ENCODE measurements at places on chromosomes 13 and 19.

DNA sequence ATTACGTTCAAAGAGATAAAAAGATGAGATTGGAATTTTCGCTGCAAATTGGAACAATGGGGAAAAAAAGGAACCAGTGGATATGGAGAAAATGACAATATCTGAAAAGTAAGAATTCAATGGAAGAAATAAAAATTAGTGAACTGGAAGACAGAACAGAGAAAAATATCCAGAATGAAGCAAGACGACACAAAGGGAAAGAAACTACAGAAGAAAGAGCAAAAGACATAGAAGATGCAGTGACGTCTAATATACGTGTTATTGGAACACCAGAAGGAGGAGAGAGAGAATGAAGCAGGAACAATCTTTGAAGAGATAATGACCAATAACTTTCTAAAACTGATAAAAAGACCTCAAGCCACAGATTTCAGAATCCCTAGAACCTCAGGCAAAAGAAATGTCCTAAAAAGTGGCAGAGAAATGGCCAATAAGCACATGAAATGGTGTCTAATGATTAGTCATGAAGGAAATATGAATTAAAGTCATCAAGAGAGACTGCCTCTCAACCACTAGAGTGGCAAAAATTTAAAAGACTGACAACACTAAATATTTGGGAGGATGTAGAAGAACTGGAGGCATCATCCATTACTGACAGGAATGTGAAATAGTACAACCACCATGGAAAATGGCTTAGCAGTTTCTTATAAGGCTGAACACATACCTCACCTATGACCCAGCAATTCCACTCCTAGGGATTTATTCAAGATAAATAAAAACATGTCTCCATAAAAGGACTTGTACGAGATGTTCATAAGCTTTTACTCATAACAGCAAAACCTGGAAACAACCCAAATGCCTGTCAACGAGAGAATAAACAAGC, 56.5 kb downstream of the GADD45B start:
- DNase-seq: no peak

DNA sequence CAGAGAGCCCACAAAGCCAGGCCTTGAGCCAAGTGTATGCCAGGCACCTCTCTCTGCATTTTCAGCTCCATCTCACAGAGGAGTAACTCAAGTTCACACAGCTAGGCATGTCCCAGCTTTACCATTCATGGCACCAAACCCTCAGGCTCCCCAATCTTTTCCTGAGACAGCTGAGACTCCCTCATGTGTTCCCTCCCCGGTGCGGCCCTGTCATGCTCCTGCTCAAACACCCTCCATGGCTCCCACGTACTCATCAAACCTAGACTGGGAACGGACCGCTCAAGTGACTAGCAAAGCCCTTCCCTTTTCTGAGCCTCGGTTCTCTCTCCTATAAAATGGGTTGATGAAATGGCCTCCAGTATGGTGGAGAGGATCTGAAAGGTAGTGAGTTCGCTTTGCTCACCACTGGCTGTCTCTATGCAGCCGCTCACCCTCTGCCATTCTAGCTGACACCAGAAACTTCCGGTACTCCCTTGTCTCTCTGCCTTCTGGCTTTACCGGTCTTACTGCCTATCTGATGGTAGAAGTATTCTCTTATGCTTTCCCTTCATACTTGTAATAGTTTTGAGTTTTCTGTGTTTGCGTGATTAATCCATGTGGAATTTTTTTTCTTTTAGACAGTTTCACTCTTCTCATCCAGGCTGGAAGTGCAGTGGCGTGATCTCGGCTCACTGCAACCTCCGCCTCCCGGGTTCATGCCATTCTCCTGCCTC, 7.8 kb upstream of the SLC44A2 start:
- no peak for DNase-seq

- no peak for DNase-seq
These were observed 56.2 kb downstream of the ABCC4 start for GRCh38 chr13:95245071-95245470.

DNA sequence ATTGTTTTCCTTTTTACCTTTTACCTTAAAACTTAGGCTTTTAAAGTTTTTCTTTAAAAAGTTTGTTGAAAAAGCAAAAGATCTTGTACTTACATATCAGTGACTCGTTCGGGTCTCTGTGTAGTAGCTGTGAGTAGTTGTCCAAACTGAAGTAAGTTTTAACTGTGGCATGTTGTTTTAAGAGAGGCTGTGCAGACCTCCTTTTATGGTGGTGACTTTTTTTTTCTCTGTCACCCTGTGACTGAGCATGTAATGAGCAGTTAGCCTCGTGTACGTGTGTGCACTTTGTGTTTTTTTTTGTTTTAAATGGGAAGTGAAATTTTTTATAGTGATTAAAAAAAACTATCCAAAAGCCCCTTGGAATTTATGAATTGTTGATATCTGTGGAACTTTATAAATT, at the start of gene GPR183:
Gene GPR183, minus strand, starts transcription at position 153 of the 400 bp plus-strand sequence. CDS start 11,254 bp downstream, outside the sequence.
- no peak for DNase-seq

- DNase-seq: no peak
These were observed 14.6 kb downstream of the LNX2 start for GRCh38 chr13:27605610-27606200.

DNA sequence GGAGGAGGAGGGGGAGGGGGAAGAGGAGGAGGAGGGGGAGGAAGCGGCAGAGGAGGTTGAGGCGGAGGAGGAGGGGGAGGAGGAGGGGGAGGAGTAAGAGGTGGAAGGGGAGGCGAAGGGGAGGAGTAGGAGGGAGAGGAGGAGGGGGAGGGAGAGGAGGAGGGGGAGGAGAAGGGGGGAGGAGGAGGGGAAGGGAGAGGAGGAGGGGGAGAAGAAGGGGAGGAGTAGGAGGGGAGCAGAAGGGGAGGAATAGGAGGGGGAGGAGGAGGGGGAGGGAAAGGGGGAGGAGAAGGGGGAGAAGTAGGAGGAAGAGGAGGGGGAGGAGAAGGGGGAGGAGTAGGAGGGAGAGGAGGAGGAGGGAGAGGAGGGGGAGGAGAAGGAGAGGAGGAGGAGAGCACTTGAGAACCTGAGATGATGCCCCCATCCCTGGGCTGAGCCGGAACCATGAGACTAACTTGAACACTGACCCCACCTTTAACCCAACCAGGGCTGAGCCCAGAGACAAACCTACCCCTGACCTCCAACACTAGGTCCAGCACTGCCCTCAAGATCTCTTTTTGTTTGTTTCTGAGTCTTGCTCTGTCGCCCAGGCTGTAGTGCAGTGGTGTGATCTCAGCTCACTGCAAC, 12.6 kb downstream of the ABCA7 start:
- no peak for DNase-seq

- DNase-seq: no peak
These were observed 22.1 kb downstream of the STARD13 start for GRCh38 chr13:33263484-33263883.

GRCh38 chr19:1399745-1400144, 1.6 kb downstream of the GAMT start:
- DNase-seq: no peak

DNA sequence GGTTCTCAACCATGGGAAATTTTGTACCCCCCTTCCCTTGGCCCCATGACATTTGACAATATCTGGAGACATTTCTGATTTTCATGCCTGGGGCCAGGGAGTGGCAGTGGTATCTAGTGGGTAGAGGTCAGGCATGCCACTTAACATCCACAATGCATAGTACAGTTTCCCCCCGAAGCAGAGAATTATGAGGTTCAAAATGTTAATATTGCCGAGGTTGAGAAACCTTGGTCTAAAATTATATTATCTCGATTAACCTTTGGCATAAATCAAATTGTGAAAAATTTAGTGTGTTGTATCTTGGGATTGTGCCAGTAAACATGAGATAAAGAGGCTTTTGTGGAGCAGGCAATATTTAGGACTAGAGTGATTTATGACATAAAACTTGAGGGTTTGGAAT, 147.9 kb downstream of the LMO7 start:
- no peak for DNase-seq

GRCh38 chr19:1411255-1412191, 4.1 kb downstream of the DAZAP1 start:
- no peak for DNase-seq

- no peak for DNase-seq
These were observed 378.5 kb downstream of the LMO7 start for GRCh38 chr13:76014406-76015318.

DNA sequence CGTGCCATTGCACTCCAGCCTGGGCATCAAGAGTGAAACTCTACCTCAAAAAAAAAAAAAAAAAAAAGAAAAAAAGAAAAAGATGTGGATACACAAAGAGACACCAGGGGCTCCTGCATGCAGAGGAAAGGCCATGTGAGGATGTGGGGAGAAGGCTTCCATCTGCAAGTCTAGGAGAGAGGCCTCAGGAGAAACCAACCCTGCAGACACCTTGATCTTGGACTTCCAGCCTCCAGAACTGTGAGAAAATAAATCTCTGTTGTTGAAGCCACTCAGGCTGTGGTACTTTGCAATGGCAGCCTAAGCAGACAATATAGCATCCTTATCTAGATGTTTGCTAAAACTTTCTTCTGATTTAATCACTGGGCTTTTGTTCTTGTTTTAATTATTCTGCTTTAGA, 50.3 kb downstream of the POLR1D start:
- DNase-seq: no peak

- DNase-seq: no peak
These were observed 54.0 kb downstream of the FLT1 start for GRCh38 chr13:28440774-28441504.

DNA sequence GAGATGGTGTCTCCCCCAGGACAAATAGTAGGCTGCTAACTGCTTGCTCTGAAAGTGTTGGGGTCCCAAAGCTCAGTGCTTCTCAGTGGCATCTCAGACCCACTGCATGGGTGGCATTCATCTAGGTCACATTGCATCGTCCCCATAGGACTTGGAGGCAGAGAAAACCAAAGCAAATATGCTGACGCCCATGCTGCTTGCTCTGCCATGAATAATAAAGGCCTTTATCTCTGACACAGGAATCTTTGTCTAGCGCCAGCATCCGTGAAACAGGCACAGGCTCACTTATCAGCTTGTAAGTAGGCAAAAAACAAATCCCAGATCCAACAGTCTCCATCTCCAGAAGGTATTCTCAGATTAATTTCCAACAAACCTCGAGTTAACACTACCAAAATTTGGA, 18.9 kb upstream of the IPO5 start:
- no peak for DNase-seq

DNA sequence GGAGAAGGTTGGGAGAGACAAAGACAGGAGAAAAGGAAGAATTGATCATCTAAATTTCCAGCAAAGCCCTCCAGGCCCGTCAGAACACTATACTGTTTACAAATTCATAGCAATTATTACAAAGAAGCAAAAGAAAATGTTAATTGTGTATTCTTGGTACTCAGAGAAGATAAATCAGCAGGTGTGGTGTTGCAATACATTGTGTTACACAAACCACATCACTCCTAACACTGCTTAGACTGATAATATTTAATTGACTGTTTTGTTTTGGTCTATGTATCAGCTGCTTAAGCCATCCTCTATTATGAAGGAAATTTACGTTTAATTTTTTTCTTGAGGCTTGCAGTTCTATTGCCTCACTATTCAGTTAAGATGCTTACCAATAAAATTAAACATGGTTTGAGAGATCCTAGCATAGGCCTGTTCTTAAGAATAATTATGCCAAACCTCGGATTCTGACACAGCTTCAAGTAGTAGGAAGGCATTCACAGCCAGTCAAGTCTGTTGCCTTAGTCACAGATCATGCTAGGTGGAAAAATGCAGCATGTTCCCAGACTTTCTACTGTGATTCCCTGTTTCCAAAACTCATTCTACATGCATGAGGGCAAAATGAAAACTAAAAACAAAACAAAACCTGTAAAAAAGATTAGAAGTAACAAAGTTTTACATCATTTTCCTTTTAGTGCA, 129.2 kb downstream of the TBC1D4 start:
- no peak for DNase-seq

- DNase-seq: peak; percentile 17
These were observed 2.8 kb upstream of the LENG1 start for GRCh38 chr19:54162241-54162805.

DNA sequence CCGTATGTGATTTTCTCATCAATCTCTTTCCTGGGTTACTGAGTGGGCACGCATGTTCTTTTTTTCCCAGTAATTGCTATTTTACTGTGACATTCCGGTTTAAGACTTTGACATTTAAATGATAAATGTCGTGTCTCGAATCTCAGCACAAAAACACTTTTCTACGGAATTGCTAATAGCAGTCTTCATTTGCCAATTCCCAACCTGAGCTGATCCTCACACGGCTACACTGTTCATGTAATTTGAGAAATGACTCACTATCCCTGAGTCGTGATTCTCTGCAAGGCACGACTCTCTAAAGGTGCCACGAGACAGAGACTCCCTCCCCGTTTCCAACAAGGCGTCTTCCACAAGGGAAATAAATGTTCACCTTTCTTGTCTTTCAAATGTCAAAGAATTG, 88.7 kb upstream of the USP29 start:
- no peak for DNase-seq

DNA sequence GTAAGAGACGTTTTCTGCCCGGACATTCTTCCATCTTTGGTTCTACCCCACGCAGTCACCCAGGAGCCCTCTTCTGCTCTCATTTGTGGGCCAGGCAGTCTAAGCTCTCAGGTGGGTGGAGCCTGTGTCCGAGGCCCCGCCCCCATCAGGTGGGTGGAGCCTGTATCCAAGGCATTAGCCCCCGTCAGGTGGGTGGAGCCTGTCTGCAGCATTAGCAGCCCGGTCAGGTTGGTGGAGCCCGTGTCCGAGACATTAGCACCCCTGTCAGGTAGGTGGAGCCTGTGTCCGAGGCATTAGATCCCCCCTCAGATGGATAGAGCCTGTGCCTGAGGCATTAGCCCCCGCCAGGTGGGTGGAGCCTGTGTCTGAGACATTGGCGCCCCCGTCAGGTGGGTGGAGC, 45.5 kb upstream of the C13orf46 start:
- DNase-seq: no peak

DNA sequence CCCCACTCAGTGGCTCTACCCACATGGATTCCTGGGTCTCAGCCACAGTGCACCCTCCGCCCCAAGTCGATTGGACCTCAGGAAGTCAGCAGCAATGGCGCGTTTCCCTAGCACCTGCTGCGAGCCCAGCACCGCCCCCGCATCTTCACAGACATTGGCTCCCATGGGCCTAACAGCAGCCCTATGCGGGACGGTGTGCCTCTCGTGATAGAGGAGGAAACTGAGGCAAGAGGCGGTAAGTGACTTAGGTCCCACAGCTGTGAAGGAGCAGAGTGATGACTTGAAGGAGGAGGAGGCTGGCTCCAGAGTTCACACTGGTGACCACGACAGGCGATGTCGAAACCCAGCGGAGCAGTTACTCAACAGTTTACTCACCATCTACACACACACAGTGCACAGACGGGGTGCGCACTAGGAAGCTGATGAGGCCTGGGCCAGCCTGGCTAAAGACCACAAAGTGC, 104.5 kb upstream of the SOX1 start:
- no peak for DNase-seq

DNA sequence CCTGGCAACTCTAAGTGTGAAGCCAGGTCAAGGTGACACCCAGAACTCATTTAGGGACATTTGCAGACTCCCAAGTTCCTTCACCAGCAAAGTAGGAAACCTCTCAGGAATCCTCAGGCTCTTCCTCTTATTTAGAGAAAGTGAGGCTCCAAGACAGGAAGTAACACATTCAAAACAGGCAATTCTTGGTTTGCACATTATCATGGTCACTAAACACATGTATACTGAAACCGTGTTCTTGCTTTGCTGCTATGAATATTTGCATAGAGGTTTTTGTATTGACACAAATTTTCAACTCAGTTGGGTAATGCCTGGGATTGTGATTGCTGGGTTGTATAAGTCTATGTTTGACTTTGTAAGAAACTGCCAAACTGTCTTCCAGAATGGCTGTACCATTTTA, 13.2 kb upstream of the URI1 start:
- DNase-seq: no peak

Data from DMS79 treated with DMSO at 0.1 percent for 48 hours (cell line).